Amniotic epithelial cell (primary cell): ENCODE measurements at places on chromosomes 5 and 9.

GRCh38 chr9:89956907-89957306 is 352.1 kb downstream of the GADD45G start:
- no peak for DNase-seq

DNA sequence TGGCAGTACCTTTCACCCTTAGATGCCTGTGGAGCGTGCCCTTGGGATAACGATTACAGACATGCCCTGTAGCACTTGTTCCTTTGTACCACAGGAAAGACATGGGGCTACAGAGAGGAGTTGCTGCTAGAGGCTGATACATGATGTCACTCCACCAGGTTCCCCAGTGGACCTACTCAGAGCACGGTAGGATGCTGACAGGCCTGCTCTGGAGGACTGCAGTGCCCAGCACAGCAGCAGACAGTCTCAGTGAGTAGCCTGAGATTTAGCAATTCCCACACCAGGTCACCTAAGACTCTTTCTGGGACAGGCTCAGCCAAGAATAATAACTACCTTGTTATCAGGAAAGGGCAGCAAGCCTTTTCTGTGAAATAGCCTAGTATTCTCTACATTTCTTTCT is 28.8 kb downstream of the PDE4D start:
- no peak for DNase-seq

DNA sequence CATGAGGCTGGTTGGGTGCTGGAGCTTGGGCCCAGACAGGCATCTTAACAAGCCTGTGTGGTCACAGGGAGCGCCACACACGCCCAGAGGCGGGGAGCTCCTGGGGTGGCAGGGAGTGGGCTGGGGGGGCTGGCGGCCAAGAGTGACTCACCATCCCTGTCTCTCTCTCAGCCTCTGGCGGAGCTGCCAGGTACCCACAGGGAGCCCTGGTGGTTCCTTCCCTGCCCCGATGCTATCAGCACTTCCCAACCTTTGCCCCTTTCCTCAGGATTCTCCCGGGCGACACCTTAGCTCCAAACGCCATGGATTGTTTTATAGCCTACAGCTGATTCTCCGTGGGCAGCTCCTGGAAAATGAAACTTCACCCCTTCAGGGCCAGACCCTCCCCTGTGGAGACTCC is 5.5 kb downstream of the SLC9A3 start:
- no peak for DNase-seq

- DNase-seq: no peak
These were observed 21.5 kb downstream of the MVB12B start for GRCh38 chr9:126347911-126348760.

GRCh38 chr5:180771839-180772238 is 30.8 kb downstream of the MGAT1 start:
- no peak for DNase-seq

GRCh38 chr9:121778252-121779225 is 127.1 kb downstream of the DAB2IP start:
- peak; percentile 40 for DNase-seq

DNA sequence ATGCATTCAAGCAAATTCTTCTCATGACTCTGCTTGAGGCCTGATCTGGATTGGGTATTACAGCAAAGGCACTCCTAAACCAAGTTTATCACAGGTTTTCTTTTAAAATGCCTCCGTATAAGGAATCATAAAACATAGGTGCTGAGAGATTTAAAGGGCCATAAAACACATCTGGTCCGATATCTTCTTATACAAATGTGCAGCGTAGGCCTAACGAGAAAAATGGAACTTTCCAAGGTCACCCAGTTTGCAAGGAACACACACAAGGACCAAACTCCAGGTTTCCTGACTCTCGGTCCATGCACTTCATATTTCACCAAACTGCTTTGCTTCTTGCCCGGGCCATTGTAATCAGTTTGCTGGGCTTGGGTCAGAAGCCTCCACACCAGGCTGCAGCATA is 22.1 kb downstream of the SH3RF2 start:
- no peak for DNase-seq

GRCh38 chr9:86534572-86535258 is 180.5 kb upstream of the TUT7 start:
- DNase-seq: peak; percentile 88

- no peak for DNase-seq
These were observed 51.7 kb upstream of the KCNMB1 start for GRCh38 chr5:170440771-170441392.

DNA sequence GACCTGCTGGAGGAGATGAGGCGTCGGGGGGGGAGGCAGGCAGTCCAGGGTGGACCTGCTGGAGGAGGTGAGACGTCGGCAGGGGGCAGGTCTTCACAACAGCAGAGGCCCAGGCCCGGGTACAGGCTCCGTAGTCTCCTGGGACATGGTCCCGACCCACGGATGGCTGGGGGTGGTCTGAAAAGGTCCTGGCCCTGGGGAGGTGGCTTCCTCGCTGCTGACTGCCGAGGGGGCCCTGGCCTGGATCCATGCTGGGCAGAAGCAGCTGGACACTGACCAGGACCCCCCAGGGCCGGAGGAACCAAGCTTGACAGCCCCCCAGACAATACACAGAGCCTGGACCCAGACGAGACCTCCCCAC is 8.5 kb downstream of the EGFL7 start:
- no peak for DNase-seq

- DNase-seq: no peak
These were observed 3.1 kb downstream of the BSPRY start for GRCh38 chr9:113352411-113352810.

DNA sequence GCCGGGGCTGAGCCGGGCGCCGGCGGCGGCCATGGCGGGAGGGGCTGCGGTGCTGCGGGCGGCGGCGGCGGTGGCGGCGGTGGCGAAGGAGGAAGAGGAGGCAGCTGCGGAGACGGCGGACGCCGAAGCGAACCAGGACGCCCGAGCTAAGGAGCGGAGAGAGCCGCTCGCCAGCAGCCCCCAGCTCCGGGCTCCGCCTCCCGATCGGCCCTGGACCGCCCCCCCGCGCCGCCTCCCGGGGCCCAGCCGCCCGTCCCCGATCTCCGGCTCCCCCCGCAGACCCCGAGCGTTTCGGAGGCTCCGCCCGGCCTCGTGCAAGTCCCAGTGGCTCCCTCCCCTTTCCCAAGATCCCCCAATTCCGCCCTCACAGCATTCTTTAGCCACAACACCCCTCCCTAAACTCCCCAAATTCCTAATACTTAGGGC is at the start of gene ASTN2:
TSS of gene ASTN2 (minus strand) at position 152 of the 426 bp plus-strand sequence. CDS start at position 33, 119 bp downstream.
- DNase-seq: no peak

DNA sequence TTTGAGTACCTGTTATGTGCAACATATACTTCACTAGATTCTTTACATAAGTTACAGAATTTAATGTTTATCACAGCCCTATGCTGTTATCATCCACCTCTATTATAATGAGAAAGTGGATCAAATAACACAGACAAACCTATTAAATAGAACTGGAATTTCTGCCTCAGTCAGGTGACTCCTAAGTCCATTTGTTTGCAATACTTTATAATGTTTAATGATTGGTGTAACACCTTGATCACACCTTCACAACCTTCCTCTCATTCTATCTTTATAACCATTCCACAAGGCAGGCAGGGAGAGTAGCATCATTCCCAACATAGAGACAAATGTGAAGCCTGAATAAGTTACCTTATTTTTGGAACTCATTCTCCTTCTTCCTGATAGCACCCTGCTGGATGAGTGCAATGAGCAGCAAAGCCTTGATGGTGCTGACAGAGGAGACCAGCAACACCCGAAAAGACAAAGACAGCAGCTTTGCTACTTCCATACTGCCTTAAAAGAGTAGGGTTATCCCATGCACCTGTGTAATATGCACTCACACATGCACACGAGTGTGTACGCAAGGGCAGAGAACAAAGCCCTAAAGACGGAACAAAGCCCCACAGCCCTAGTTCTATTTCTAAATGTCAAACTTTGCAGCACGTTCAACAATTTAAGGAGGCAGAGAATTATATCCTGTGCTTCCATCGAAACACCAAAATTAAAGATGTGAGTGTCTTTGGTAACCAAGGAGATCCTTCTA is 30.5 kb downstream of the SERINC5 start:
- DNase-seq: no peak

DNA sequence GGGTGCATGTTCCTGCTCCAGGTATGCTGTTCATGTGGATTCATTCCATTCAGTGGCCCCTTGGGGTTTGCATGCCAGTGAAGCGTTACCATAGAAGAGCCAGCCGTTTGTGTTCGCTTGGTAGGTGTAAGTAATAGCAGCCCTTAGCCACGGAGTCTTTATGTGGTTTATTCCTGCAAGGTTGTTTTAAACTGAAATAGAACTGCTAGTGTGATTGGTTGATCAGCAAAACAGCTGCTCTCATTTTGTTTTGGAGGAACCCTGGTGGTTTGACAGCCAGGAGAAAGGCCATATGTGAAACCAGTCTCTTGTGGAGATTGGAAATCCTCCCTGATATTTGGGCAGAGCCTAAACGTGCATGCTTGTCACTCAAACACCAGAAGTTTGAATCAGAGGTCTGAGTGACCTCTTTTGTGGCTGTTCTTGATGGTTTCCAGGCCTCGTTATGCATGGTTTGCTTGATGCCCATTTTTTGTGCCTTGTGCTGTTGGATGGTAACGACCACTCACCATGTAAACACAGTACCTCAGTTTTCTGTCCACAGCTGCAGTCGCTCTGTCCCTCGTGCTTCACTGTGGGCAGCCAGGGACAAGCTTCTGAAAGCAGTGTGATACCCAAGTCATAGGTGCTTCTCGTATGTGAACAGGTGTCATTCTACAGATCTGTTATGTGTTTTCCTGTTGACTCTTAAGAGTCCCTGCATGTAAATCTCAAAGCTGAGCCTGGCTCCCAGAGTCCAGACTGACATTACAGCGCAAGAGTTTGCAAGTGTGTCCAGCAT is 58.3 kb upstream of the NXNL2 start:
- peak; percentile 11 for DNase-seq

DNA sequence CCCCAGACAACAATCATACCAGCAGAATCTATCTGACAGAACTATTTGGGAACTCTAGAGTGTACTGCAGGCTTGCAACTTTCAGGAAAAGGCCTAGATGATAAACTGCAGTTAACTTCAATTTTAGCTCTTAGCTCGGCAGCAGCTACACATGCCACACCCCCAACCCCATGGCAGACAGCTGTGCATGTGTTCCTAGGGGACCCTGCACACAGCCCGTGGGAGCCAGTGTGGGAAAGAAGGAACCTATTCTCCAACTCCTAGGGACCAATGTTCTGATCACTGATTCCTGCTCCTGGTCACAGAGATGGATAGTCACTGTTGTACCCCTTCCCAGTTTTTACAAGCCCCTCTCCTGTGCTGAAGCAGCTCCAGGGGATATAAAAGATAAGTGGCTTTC is 179.6 kb downstream of the DRD1 start:
- DNase-seq: no peak

GRCh38 chr9:121889990-121890563 is 203.0 kb downstream of the TTLL11 start:
- DNase-seq: no peak
